ENCODE measurements at places on chromosomes 6 and 20.

GRCh38 chr20:63826753-63827152 is 4.3 kb downstream of the ZBTB46 start:
- DNase-seq, result no peak

- no peak for DNase-seq
Measured at GRCh38 chr20:23079016-23079351, 7.1 kb downstream of the CD93 start.

DNA sequence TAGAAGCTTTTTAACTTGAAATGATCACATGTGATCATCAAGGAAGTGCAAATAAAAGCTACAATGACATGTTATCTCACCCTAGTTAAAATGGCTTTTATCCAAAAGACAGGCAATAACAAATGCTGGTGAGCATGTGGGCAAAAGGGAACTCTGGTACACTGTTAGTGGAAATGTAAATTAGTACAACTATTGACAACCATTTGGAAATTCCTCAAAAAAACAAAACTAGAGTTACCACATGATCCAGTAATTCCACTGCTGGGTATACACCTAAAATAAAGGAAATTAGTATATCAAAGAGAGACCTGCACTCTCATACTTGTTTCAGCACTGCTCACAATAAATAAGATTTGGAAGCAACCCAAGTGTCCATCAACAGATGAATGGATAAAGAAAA is 108.7 kb downstream of the HTR1B start:
- DNase-seq, result no peak

GRCh38 chr6:160933256-160933655 is 58.3 kb upstream of the MAP3K4 start:
- peak; percentile 11 for DNase-seq

- DNase-seq, result no peak
Measured at GRCh38 chr6:160960839-160961238, 30.7 kb upstream of the MAP3K4 start.

DNA sequence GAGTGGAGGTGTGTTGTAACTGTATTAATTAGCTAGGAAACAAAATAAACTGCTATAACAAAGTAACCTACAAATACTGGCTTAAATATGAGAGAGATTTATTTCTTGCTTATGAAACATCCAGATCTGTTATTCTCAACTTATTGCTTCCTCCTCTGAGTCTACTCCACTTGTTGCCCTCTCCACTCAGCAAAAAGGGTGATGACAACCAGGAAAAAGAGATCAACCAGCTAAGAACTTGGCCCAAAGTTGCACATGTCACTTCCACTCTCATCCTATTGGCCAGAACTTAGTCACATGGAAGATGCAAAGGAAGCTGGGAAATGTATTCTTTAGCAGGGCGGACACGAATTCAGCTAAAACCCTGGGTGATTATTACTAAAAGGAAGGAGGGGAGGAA is 5.2 kb upstream of the TP53RK start:
- DNase-seq, result no peak

DNA sequence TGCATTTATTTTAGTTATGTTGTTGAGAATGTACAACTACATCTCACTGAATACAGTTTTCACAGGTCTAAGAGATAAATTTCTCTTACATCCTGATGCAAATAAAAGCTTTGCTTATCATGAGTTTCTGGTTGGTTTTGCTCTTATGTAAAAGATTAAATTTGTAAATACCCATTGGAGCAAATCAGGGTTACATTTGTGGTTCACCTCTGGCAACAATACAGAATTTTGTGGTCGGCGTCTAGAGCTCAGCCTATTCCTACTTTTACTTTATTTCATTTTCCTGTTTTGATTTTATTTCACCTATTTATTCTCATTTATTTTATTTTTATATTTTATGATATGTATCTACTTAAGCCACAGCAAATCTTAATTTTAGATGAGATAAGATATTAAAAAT is 271.9 kb upstream of the MARCKS start:
- DNase-seq, result no peak

DNA sequence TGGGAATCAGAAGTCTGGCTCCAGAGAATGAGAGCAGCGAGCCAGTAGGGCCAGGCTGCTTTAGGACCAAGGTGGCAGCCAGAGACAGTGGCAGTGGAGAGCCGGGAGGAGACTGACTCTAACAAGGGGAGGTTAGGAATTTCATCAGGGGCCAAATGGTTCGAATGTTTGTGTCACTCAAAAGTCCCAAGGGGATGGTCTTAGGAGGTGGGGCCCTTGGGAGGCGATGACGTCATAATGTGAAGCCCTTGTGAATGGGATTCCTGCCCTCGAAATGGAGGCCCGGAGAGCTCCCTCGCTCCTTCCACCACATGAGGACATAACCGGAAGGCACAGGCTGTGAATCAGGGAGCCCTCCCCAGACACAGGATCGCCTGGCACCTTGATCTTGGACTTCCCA is 299.7 kb downstream of the QKI start:
- no peak for DNase-seq

GRCh38 chr6:137680705-137681346 is 186.2 kb upstream of the TNFAIP3 start:
- no peak for DNase-seq

GRCh38 chr6:142796571-142796970 is 148.4 kb downstream of the HIVEP2 start:
- peak; percentile 22 for DNase-seq

GRCh38 chr6:55888917-55889316 is 13.5 kb upstream of the BMP5 start:
- DNase-seq, result no peak

DNA sequence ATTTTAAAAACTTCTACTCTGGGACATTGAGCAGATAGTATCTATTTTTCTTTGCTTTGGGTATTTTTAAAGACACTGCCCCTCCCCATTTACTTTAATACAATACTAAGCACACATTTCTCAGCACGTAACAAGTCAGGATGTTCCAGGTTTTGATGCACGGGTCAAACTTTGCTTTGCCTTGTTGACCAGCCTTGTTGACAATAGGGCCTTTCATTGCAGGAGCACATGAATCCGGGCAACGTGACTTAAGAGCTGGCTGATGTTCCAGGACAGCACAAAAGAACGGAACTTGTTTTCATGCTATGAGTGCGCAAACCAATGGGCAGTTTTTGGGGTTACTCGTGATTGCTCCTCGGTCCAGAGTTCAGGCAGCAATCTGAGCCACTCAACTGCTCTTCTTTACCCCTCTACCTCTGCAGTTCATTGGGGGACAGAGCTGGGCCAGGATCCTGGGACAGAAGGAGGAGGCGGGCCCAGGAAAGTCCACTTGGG is 78.6 kb upstream of the SLC22A16 start:
- DNase-seq, result no peak

DNA sequence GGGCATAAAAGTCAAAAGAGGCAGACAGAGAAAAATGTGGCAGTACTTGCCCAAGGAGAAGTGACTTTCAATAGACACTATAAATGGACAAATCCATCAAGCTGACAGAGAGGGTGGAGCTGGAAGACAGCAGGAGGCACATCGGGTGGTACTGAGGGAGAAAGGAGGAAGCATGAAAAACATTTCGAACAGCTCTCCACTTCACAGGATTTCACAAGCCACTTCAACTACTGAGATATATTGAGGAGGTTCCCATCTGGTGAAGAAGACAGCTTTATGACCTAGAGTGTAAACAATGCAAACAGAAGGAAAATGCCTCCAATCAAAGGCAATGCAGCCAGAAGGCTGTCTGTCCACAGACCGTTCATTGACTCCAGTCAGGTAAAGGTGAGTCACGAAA is 259.4 kb upstream of the ECI2 start:
- peak; percentile 94 for DNase-seq

DNA sequence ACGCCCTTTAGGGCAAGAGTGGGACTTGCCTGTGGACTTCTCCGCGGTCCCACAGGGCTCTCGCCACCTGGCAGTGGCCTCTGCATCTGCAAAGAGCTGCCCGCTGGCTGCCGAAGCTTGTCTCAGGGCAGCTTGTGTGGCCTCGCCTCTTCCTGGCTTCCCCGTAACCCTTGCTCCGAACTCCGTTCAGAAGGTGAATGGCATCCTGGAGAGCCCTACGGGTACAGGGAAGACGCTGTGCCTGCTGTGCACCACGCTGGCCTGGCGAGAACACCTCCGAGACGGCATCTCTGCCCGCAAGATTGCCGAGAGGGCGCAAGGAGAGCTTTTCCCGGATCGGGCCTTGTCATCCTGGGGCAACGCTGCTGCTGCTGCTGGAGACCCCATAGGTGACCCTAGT is 3.0 kb downstream of the RTEL1 start:
- no peak for DNase-seq

DNA sequence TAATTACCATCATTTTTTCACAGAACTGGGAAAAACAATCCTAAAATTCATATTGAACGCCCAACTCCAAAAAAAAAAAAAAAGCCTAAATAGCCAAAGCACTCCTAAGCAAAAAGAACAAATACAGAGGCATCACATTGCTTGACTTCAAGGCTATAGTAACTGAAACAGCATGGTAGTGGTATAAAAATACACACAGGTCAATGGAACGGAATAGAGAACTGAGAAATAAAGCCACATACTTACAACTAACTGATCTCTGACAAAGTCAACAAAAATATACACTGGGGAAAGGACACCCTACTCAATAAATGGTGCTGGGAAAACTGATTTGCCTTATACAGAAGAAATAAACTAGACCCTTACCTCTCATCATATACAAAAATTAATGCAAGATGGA is 89.6 kb downstream of the MRAP2 start:
- DNase-seq, result no peak

DNA sequence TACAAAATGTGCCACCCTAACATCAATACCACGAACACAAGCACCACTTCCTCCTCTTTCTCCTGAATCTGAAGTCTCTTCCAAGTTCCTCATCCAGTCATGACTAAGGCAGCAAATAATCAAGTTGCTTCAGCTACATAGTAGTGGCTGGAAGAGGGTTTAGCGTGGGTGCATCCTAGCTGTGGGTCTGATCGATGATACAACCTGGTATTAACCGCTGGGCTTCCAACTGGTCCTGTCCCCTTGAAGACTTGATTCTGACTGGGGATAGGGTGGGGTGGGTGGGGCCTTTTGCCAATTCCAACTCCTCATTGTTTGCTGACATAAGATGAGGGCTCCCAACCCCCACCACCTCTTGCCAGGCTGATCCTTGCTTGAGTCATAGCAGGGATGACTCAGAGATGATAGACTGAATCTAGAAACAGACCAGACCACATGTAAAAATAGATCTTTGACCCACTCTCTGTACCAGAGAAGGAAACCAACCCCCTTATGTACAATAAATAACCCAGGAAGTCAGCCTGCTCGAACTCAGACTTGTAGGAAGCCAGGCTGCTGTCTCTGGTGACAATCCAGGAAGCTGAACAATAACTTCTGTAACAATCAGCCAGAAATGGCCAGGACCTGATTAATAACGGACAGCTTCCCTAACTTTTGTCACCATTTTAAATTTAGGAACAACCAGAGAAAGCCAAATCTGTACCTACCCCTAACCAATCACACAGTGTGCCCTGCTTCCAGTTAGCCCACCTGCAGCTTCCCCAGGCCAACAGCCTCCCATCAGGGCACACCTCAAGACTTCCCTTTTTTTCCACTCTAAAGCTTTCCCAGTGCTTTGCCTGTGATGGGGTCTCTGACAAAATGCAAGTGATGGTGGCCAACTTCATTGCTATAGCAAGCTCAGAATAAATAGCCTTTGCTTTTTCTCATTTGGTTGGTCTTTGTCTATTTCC is 68.9 kb upstream of the FAM184A start:
- no peak for DNase-seq

DNA sequence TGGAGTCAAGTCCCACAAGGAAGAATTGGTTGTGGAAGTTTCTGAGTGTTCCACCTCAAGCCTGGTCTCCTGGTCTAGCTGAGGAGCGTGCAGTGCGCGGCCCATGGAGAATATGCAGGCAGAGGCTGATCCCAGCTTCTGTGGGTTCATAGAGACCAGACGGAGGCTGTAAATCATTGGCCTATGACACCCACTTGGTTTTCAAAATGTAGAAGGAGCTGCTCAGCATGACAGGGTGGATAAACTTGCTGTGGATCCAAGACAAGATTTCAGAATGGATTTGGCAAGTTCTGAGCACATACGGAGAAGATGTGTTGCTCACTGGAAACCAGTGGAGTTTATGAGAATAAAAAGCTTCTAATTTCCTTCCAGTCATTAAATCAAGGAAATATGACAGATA is 744 bp downstream of the KIF25 start:
- DNase-seq, result no peak

GRCh38 chr6:163708466-163708865 is 293.9 kb downstream of the QKI start:
- DNase-seq, result no peak

- DNase-seq, result no peak
Measured at GRCh38 chr6:149211046-149211571, 106.4 kb upstream of the TAB2 start.

- no peak for DNase-seq
Measured at GRCh38 chr6:161546632-161547031, 272.8 kb upstream of the AGPAT4 start.

- no peak for DNase-seq
Measured at GRCh38 chr6:144895313-144896278, 610.5 kb downstream of the UTRN start.

GRCh38 chr6:157669747-157670216 is 153.3 kb upstream of the SNX9 start:
- DNase-seq, result no peak

- DNase-seq, result no peak
Measured at GRCh38 chr6:43453831-43454230, 1.5 kb downstream of the DLK2 start.

- no peak for DNase-seq
Measured at GRCh38 chr20:62955519-62956386, 3.2 kb downstream of the SLC17A9 start.

- no peak for DNase-seq
Measured at GRCh38 chr6:99096170-99096569, 148.4 kb upstream of the FBXL4 start.

DNA sequence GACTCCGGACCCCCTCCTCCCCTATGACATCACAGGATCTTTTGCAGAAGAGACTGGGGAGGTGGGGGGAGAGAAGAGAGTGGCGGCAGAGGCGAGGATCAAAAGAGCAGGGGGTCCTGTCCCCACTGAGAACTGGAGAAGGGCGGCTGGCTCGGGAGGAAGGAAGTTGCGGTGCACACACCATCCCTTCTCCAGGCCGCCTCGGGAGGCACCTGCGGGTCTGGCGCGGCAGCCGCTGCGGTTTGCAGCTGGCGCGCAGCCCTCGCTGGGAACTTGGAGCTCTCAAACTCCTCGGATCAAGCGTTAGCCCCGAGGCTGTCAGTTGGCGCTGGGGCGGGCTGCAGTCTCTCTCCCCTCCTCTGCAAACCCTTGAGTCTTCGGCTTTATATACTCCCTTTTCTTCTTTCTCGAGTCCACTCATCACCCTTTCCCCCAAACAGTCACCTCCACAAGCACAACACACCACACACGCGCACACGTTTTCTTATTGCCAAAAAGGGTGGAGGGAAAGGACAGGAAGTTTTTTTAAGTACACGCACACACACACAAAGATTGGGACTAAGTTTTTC is 180.7 kb downstream of the TBXT start:
- no peak for DNase-seq

All from NCI-H524 (cell line).